ENCODE measurements at places on chromosomes 7 and 10. TPM values are rescaled to one million over a fixed set of nuclear protein-coding genes. Genes with fewer than 3 reads are reported as not detected.
A peak's percentile ranks its signal among the peaks of the same experiment; 100 is the strongest.

DNA sequence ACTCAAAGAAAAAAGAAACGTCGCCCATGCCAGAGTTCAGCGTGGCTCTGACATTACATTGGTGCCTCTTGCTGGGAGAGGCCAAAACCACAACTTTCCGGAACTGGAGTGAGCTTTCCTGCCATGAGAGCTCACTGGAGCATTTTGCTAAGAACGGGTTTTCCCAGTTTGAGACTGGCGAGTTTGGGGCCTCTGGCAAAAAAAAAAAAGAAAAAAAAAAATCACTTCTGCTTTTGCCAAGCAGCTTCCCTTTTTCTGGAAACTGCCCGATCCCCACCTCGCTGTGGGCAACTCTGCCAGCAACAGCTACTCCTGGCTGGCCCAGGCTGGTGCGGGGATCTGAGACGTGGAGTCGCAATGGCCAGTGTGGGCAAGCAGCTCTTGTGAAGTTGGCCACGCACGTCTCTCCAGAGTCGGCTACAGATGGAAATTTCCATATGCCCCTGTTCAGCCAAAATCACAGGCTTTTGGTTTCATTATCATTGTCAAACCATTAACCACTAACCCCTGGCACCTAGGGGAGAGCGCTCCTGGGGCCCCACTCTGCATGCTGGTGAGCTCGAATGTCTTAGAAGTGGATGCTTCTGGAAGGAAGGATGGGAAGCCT lies 25.7 kb downstream of the PRKAG2 start:
- DNase-seq = peak; percentile 75

The MACROH2A2 gene
- total RNA-seq = 6.6 TPM

- DNase-seq = no peak
These were observed 1.9 kb downstream of the HGF start for GRCh38 chr7:81767926-81768325.

The HDAC9 gene
- total RNA-seq = 14.3 TPM

DNA sequence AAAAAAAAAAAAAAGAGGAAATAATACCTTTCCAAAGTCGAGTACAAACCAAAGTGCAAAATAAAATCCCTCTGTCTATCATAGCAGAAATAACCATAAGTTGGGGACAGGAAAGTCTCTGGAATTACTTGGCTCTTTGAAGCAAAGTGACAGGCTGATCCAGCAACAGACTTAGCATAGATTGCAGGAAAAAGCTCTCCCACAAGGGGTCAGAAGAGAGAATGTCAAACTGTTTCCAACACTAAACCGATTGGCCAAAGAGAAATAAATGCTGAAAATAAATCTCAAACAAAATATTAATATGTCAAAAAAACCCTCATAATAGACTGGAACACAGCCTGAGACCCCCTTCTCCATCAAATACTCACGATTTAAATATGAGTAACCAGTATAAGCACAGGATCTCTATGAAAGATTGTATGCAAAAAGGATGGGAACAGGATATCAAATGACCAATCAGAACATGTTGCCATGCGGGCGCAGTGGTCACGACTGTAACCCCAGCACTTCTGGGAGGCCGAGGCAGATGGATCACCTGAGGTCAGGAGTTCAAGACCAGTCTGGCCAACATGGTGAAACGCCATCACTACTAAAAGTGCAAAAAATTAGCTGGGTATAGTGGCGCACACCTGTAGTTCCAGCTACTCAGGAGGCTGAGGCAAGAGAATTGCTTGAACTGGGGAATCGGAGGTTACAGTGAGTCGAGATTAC lies 1000.7 kb upstream of the LRRN3 start:
- DNase-seq = no peak

DNA sequence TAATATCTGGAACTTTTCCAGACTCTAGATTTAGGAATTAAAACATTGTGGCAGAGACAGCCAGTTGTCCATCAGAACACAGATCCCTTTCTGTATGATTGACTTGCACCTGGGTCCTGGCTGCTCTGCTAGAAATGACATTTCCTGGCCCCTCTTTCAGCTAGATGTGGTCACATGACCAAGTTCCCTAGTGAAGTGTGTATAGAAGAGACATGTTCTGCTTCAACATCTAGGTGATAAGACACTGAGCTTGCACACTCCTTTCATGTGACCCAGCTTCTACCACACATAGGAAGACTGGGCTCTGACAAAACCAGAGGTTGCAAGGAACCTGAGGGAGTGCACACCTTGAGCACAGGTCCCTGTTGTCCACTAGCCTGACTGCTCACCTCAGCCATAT lies 22.8 kb upstream of the DYNC1I1 start:
- DNase-seq = no peak

DNA sequence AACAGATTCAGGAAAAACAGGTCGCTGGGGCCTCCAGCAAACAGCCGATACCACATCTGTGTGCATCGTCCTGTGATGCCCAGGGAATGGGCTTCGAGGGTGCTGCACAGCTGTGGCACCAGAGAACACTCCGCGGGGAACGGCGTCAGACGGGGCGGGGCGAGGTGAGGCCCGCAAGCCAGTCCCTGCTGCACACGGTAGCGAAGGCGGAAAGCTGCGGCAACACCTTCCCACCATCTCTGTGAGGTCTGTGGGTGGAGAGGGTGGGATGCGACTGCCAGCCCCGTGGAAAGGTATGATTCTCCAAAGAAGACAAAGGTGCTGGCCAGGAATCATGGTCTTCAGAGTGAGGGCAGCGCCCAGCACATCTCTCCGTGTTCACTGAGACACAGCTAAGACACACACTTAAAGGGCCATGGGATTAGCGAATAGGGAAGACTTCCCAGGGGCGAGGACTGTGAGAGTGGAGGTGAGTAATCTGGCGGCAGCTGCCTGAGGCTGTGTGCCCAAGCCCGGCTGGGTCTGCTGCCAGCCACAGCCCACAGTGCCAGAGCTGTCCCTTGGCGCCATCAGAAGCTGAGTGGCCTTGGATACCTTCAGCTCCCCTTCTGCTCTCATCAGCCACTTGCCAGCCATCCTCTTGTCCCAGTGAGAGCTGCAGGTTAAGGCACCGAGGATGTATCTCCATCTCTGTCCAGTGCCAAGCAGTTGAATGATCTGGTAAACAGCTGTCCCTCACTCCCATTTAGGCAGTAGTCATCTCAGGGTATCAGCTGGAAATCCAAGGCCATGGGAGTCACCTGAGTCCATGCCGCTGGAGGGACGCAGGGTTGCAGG lies 17.6 kb downstream of the PRKAG2 start:
- peak; percentile 38 for DNase-seq

- no peak for DNase-seq
These were observed 5.1 kb downstream of the UBE2D4 start for GRCh38 chr7:43931346-43931745.

- DNase-seq = no peak
These were observed 148.0 kb upstream of the ANK3 start for GRCh38 chr10:60537697-60538096.

GRCh38 chr7:1961701-1962276 lies 271.0 kb downstream of the MAD1L1 start:
- DNase-seq = no peak

DNA sequence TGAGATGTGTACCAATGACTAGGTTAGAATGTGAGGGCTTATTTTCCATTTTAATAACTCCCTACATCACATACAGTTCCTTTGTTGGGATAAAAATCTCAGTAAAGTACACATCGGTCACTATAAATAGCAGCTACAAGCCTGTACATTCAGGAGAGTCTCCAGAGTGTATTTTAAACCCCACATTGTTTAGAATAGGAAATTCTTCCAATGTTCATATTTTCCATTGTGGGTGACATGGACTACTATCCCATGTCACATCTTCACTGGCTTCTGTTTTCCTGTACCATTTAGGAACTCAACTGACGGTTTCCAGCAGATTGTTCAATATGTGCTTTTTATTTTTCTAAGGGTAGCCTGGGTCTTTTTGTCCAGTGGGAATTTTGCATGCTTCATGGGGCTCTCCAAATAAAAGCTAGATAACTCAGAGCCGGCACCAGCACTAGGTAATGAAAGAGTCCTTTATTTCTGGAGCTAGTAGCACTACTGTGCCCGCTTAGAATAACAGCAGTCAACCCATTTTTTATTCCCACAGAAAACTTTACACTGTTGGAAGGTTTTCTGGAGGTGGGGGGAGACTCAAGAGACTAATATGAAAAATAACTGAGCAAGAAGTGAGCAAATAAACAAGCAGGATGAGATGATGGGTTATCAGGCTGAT lies 100.5 kb downstream of the CALD1 start:
- DNase-seq = no peak

- no peak for DNase-seq
These were observed 326.6 kb upstream of the POM121L12 start for GRCh38 chr7:52708846-52709245.

The MRC1 gene
- 529 TPM for total RNA-seq

The RASSF4 gene
- total RNA-seq = 49.0 TPM

DNA sequence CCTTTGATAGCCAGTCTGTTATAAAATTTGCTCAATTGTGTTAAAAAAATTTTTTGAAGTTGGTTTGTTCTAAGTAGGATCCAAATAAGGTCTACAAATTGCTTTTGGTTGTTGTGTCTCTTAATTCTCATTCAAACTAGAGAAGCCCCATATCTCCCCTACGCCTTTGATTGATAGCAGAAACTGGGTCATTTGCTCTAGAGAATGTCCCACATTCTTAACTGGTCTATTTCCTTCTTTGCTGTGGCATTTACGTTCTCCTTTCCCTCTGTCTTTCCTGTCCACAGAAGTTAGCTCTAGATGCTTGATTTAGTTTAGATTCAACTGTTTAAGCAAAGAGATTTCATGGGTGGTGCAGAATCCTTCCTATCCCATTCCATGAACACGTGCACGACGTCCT lies 174.6 kb upstream of the SVIL start:
- DNase-seq = no peak

The CYP2C9 gene
- 0.38 TPM for total RNA-seq

DNA sequence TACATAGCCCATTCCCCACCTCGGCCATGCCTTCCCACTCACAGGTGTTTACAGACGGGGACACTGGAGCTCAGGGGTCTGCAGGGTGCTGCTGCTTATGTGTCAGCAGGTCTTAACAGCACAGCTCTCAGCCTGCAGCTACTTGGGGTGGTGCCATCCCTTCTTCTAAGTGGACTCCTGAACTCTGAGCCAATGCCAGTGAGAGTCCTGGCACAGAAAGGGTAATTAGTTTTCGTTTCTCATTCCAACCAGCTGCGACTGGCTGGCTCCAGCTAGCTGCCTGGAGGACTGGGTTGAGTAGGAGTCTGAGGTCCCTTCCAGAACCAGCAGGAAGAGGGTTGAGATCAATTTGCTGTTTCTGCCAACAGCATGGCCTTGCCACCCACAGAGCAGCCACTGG lies 88.3 kb upstream of the AGK start:
- no peak for DNase-seq

The SPAM1 gene
- total RNA-seq = not detected

DNA sequence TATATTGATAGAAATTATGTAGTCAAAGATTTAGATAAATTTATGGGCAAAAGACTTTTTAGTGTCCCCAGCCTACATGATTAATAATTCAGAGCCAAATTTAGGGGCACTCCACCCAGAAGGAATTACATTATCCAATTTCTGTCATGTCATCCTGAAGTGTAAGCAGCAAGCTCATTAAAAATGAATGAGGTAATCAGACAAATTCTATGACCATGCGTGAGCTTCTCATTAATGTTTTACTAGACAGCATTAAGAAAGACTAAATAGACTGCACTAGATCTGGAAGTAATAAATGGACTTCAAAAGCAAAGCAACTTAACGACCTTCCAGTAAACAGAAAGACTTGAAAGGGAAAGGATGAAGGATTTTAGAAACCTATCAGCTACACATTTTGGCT lies 22.7 kb upstream of the TRUB1 start:
- no peak for DNase-seq

The LRRN3 gene
- total RNA-seq = 6.1 TPM

DNA sequence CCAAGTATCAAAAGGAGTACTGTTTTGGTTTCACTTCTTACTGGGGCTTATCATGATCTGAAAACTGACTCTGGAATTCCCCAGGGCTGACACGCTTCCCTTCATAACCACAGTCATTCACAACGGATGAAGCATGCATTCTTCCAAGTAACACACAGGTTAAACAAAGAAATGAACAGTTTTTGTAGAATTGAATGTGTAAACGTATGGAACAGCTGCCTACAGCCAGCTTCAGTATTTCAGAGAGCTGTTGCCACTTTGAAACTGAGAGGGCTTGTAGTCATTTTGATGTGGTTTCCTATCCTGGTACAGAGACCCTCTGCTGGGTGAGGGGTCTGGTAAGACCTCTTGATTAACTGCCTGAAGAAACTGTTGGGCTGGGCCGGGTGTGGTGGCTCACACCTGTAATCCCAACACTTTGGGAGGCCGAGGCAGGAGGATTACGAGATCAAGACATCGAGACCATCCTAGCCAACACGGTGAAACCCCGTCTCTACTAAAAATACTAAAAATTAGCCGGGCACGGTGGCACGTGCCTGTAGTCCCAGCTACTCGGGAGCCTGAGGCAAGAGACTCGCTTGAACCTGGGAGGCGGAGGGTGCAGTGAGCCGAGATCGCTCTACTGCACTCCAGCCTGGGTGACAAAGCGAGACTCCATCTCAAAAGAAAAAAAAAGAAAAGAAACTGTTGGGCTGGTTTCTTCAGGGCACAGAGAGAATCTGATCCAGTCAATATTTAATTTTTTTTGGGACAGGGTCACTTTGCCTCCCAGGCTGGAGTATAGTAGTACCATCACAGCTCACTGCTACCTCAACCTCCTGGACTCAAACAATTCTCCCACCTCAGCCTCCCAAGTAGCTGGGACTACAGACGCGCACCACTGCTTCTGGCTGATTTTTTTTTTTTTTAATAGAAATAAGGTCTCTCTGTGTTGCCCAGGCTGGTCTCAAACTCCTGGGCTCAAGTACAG lies 4.7 kb downstream of the NFE2L3 start:
- no peak for DNase-seq

The NKX1-2 gene
- total RNA-seq = not detected

The TYSND1 gene
- total RNA-seq = 13.4 TPM

The ZNF425 gene
- total RNA-seq = 1.2 TPM

- DNase-seq = no peak
These were observed 22.1 kb downstream of the ACSL5 start for GRCh38 chr10:112395809-112396530.

The ALOX5 gene
- total RNA-seq = 222 TPM

DNA sequence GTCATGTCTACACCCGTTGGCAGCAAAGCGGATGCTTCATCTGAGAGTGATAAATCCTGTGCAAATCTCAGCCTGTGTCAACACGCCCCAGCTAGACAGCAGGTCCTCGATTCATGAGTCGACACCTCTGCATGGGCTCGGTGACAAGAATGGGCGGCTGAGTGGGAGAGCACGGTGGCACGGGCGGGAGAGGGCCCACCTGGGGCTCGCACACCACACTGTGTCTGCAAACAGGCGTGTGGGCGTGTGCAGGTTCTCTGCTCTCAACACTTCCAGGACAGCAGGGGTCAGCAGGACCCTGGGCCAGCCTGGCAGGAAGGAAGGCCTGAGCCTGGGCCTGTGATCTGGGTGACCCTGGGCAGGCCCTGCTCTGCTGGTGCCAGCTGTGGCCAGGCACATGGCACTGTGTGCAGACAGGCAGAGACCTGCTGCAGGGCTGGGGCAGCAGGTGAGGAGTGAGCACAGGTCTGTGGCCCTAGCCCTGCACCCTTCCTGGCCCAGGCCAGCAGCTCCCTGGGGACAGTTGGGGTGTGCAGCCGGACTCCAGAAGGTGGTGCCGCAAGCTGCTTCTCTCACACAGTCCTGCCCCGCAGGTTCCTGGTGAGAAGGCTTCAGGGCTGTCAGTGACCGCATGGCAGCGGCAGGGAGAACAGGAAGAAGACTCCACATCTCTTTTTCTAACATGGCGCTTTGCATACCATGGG lies 216.4 kb downstream of the ELFN1 start:
- DNase-seq = no peak

The AVPI1 gene
- total RNA-seq = 22.6 TPM

- no peak for DNase-seq
These were observed 28.5 kb upstream of the LOXL4 start for GRCh38 chr10:98296524-98296923.
